MG63 (cell line): ENCODE measurements at places on chromosomes 11 and 22. TPM values are rescaled to one million over a fixed set of nuclear protein-coding genes. Genes with fewer than 3 reads are reported as not detected.
A peak's percentile ranks its signal among the peaks of the same experiment; 100 is the strongest.

DNA sequence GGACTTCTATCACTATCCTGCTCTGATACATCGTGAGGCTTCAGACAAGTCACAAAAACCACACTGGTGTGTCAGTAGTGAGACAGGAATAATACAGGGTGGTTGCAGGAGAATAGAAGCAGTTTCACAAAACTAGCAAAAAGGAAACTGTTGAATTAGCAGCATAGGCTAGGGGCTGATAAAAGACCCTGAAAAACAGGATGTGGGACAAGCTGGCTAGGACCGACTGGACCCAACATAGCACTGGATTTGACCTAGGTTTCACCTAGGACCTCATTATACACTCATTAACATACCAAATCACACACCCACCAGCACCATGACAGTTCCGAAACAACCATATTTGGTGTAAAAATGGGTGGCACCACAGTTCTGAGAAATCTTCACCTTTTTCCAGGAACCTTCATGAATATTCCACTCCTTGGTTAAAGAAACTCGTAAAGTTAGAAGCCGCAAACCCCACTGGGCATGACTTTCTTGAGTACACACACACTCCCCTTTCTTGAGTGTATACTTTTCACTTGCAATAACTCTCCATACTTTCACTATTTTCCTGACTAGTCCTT lies 76.2 kb downstream of the SLC1A2 start:
- DNase-seq, result no peak

The MYO7A gene
- total RNA-seq, result not detected in 2 replicates

The MRE11 gene
- total RNA-seq, result 8.8 and 27.8 TPM in 2 replicates

- no peak for DNase-seq
Measured at GRCh38 chr11:17600316-17601255, 53.5 kb downstream of the OTOG start.

DNA sequence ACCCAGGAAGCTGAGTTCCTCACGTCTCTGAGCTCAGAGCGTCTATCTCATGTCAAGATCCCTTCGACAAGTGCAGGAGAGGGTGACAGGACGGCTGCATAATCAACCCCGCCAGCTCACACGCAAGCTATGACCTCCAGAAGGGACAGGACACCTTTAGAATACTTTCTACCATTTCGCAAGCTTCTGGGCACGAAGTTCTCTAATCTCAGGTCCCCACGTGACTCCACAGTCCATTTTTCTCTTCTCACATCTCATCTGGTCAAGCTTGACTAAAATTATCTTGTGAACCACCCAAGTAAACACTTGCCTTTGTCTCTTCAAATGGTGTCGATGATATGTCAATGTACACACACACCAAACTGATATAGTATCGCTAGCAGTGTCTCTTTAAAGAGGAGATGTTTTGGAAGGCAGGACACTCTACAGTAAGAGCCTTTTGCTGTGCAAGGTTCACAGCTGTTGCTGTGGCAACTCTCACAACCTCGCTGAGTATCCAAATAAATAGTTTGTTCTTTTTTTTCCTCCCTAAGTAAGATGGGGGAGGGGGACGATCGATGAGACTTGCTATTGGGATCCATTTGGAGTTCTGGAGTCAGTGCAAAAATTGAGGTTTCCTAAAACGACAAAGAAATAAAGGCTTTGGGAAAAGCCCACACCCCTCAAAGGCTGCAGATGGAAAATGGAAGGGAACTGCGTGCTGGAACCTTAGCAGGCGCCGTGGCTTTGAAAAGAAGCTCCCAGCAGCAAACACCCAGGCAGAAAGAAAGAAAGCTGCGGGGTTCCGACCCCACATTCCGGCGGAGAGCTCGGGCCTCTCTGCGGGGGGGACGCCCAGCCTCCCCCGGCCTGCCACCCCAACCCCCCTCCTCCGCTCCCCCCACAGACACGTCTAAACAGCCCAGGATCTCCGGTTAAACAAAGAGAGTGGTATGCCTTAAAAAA lies 215.4 kb upstream of the UBASH3B start:
- peak; percentile 22 for DNase-seq

DNA sequence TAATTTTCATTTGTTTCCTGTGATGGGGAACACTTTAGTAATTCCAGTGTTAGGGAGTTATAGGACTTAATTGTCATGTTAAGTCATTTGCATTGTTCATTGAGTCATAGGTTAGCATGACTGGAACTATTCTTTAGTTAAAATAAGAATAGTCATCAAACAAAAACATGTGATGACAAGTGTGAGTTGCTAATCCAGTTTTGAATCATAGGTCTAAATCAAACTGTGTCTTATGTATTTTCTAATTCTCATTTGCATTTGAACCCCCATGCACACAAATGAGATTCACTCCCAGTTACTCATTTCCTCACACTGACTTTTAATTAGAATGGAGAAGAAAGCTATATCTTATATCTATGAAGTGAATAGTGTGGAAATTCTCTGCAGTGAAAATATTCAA lies 405.6 kb downstream of the LRRC4C start:
- no peak for DNase-seq

The TRPM5 gene
- total RNA-seq, result not detected in 2 replicates
